ENCODE measurements at places on chromosomes 16 and 17. TPM values are rescaled to one million over a fixed set of nuclear protein-coding genes. Genes with fewer than 3 reads are reported as not detected.

DNA sequence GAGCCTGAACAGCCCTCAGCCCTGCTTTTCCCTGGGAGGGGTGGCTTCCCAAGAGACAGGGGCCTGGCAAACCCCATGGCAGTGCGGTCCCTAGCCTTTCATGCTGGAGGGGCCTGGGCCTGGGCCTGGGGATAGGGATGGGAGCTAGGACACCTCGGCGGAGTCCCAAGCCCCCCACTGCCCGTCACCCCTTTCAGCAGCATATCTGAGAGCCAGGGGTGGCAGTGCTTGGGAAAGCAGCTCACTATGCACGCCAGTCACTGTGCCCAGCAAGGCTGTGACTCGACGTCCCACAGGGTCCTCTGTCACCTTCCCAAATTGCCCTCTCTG lies 612 bp upstream of the SLC47A2 start:
- no peak for DNase-seq
- no peaks in the 10 kb centered on the region for H3K4me1 ChIP-seq
- H3K36me3 ChIP-seq, result no peaks in the 10 kb centered on the region
- H3K4me3 ChIP-seq, result no peak overlapping the region
- H3K27me3 ChIP-seq, result no peaks in the 10 kb centered on the region

Gene TLCD2
- total RNA-seq, result 0.06 TPM

DNA sequence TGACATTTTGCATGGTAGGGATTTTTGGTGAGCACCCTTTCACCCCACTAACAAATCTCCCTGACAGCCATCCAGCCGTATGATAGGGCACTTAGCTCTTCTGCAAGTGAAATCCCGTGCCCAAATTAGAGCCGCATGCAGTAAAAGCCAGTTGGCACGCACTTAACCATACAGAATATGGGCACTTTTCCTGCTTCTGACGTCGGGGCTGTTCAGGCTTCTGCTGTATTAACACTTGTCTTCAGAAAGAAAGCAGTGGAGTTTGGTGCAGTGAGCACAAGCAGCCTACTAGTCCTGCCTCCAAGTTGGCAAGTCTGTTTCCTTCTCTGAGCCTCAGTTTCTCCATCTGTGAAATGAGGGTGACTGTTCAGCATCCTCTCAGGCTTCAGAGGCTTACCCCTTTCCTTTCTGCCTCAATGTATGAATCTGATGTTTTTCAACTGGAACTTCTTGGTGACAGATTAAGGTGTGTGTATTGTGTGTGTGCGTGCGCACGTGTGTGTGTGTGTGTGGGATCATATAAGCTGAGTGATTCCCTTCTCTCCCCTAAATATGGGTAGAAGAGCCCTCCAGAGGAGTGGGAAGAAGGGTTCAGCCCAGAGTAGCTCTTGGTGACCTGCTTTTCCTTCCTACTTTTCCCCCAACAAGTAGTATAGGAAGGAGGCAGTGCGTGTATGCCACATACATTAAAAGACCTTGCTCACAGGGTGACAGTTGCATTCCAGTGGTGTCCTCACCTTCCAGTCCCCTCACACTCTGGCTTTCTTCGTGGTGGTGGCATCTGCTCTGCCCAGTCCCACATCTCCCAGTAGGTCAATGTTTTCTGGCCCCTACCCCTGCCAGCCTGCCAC lies 19.0 kb downstream of the IGF2BP1 start:
- H3K27me3 ChIP-seq, result peaks cover 59% of the 10 kb centered on the region
- H3K4me3 ChIP-seq, result no peak overlapping the region
- no peak overlapping the region for H3K27ac ChIP-seq

GRCh38 chr17:35895636-35896587 lies 15.8 kb upstream of the CCL5 start:
- peaks cover 4% of the 10 kb centered on the region for H3K36me3 ChIP-seq
- peak overlapping the region; percentile 15 for H3K4me3 ChIP-seq
- DNase-seq, result peak; percentile 55
- H3K27ac ChIP-seq, result peak overlapping the region; percentile 90
- no peaks in the 10 kb centered on the region for H3K27me3 ChIP-seq

Gene ZNF750
- total RNA-seq, result not detected

- DNase-seq, result peak; percentile 83
- H3K27me3 ChIP-seq, result no peaks in the 10 kb centered on the region
- peaks cover 35% of the 10 kb centered on the region for H3K4me1 ChIP-seq
- peak within 1 kb of the TSS; percentile 85 for H3K4me3 ChIP-seq
- peak within 1 kb of the TSS; percentile 76 for H3K27ac ChIP-seq
- no peaks in the 10 kb centered on the region for H3K36me3 ChIP-seq
These were observed at the start of gene MYCBPAP for GRCh38 chr17:50507871-50508572. Gene MYCBPAP, plus strand, starts transcription at chr17:50508439. Its CDS starts 236 bp downstream, at chr17:50508675.

DNA sequence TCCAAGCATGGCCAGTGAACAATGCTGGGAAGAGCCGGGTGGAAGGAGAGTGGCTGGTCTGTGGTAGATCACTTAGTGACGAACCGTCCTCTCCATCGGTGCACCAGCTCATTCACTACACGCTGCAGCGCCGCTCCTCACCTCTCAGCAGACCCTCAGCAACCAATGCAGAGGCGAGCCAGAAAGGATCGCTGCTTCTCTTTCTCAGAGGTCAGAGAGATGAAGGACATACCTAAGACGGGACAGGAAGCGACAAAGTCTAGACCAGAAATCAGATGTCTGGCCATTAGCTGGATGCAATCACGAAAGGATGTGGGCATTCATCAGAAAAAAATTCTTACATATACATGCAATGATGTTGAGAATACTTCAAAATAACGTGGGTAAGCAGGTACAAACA lies 26.9 kb downstream of the NSMCE1 start:
- peaks cover 89% of the 10 kb centered on the region for H3K4me1 ChIP-seq
- no peak overlapping the region for H3K4me3 ChIP-seq
- DNase-seq, result no peak
- no peak overlapping the region for H3K27ac ChIP-seq

DNA sequence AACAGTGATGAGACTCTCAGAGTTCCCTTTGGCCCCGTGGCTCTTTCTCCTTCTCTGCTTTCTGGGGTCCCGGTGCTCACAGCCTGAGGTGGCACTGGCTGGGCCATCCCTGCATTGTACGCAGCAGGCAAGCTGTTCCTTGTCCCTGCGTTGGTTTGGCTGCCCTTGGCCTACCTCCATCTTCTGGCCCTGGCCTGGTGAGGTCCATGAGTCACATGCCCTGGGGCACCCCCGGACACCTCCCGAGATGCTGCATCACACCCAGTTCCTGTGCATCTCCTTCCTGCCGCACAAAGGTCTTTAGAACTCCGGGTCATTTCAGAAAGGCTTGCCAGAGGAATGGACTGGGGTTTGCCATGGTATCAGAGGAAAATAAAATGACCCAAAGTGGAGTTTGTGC lies 9.5 kb downstream of the SULT1A2 start:
- H3K27me3 ChIP-seq, result no peaks in the 10 kb centered on the region
- peaks cover 13% of the 10 kb centered on the region for H3K36me3 ChIP-seq
- H3K27ac ChIP-seq, result no peak overlapping the region
- no peaks in the 10 kb centered on the region for H3K4me1 ChIP-seq
- no peak for DNase-seq
- H3K4me3 ChIP-seq, result no peak overlapping the region

DNA sequence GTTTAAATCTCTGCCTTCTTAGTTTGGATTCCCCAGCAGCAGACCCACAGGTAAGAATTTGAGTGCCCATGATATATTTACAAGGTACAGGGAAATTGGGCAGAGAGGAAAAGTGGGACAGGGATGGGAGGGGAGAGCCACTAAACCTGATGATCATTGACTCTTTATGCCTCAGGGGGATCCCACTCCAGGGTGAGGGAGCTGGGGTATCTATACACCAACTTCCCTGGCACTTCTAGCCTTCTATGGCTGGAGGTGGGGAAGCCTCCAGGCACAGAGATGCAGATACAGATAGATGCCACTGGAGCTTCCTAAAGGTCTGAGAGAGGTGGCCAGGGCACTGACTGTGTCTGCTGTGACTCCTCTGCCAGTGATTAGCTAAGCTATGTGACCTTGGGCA lies 256.4 kb downstream of the KATNIP start:
- H3K27ac ChIP-seq, result no peak overlapping the region
- peaks cover 28% of the 10 kb centered on the region for H3K27me3 ChIP-seq
- no peaks in the 10 kb centered on the region for H3K4me1 ChIP-seq
- no peak overlapping the region for H3K4me3 ChIP-seq

DNA sequence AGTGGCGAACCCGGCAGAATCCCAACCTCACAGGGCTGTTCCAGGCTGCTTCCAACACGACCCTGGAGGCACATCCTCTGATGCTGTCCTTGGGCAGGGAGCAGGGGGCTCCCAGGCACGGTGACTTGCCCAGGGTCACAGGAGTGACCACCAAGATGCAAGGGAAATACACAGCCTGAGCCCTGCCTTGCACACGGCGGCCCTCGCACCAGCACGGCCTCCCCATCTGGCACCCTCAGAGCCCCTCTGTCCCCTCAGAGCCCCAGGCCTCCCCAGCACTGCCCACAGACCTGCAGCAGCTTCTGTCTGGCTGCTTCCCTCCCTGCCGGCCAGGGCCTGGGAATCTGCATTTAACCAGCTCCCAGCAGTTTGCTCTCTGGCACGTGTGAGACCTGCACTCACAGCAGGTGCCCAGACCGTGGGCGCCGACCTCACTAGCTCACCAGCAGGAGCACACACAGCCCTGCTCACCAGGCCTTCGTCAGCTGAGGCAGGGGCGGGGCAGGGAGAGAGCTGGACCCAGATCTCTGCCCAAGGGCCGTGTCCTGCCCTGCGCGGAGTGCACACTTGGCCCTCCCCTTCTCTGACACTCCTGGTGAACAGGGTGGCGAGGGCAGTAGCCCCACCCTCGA lies 29.7 kb upstream of the ZC3H18 start:
- no peak overlapping the region for H3K27ac ChIP-seq
- peaks cover 3% of the 10 kb centered on the region for H3K36me3 ChIP-seq
- H3K27me3 ChIP-seq, result peaks cover 10% of the 10 kb centered on the region
- no peak for DNase-seq
- peaks cover 4% of the 10 kb centered on the region for H3K4me1 ChIP-seq

Gene TP53TG3C
- total RNA-seq, result not detected

Gene OR1A1
- not detected for total RNA-seq

Gene FAM234A
- 20.9 TPM for total RNA-seq

DNA sequence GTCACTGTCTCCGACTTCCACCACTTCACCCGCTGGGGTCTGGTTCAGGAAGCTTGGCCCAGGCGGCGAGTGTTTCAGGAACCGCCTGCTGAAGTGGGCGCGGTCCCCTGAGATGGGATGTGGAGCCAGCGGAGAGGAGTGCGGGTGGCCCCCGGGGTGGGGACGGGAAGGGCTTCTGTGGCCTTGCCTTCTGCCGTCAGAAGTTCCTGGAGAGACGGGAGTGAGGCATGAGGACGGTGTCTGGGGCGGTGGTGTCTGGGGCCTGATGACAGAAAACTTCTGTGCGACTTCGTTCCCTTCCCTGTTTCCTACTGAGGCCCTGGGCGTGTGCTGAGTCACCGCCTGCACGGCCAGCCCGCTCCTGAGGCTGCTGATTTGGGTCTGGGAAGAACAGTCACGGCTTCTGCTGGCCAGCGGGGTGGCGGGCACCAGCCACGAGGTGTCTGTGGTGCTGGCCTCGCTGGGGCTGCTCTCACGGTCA lies 12.3 kb upstream of the NLRC3 start:
- no peak overlapping the region for H3K27ac ChIP-seq
- no peaks in the 10 kb centered on the region for H3K27me3 ChIP-seq
- H3K4me3 ChIP-seq, result no peak overlapping the region
- H3K4me1 ChIP-seq, result peaks cover 1% of the 10 kb centered on the region
- DNase-seq, result no peak
- peaks cover 3% of the 10 kb centered on the region for H3K36me3 ChIP-seq

DNA sequence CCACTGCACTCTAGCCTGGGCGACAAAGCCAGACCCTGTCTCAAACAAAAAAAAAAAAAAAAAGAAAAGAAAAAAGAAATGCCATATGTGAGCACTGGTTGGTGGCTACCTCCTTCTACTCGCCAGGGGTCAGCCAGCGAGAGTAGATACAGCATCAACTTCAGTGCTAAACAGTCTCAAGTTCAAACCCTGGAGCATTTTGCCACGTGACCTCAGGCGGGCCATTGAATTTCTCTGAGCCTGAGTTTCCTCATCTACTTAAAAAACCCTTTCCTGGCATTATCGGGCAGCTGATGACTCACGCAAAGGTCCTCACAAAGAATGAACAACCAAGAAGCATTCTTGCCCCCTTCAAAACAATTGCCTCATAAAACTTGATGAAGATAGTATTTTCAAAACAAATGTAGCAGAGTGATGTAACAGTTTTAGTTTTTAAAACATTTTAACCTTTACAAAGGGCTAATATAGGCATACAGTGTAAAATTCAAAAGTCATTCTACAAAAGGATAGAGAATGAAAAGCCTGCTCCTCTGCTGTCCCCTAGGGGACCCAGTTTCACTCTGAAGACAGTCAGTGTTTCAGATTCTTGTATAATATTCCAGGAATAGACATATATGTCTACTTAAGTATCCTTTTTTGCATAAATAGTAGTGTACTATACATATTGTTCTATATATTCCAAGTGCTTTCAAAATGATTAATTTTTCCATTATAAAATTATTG lies 28.4 kb downstream of the DNAH2 start:
- no peak overlapping the region for H3K4me3 ChIP-seq
- H3K36me3 ChIP-seq, result no peaks in the 10 kb centered on the region
- H3K4me1 ChIP-seq, result no peaks in the 10 kb centered on the region
- H3K27ac ChIP-seq, result no peak overlapping the region

Gene ARHGDIG
- total RNA-seq, result not detected

Gene NUPR1
- not detected for total RNA-seq

- no peaks in the 10 kb centered on the region for H3K27me3 ChIP-seq
- no peaks in the 10 kb centered on the region for H3K36me3 ChIP-seq
- DNase-seq, result no peak
- peak overlapping the region; percentile 45 for H3K27ac ChIP-seq
These were observed 2.3 kb downstream of the ENPP7 start for GRCh38 chr17:79732804-79733691.

GRCh38 chr17:55758171-55758570 lies 7.3 kb downstream of the PCTP start:
- DNase-seq, result no peak
- no peaks in the 10 kb centered on the region for H3K36me3 ChIP-seq
- H3K4me1 ChIP-seq, result peaks cover 2% of the 10 kb centered on the region
- no peaks in the 10 kb centered on the region for H3K27me3 ChIP-seq
- no peak overlapping the region for H3K4me3 ChIP-seq

- no peak for DNase-seq
- H3K27ac ChIP-seq, result no peak overlapping the region
- H3K36me3 ChIP-seq, result no peaks in the 10 kb centered on the region
- no peaks in the 10 kb centered on the region for H3K4me1 ChIP-seq
- H3K27me3 ChIP-seq, result no peaks in the 10 kb centered on the region
These were observed 9.3 kb downstream of the MMP2 start for GRCh38 chr16:55488306-55488705.

DNA sequence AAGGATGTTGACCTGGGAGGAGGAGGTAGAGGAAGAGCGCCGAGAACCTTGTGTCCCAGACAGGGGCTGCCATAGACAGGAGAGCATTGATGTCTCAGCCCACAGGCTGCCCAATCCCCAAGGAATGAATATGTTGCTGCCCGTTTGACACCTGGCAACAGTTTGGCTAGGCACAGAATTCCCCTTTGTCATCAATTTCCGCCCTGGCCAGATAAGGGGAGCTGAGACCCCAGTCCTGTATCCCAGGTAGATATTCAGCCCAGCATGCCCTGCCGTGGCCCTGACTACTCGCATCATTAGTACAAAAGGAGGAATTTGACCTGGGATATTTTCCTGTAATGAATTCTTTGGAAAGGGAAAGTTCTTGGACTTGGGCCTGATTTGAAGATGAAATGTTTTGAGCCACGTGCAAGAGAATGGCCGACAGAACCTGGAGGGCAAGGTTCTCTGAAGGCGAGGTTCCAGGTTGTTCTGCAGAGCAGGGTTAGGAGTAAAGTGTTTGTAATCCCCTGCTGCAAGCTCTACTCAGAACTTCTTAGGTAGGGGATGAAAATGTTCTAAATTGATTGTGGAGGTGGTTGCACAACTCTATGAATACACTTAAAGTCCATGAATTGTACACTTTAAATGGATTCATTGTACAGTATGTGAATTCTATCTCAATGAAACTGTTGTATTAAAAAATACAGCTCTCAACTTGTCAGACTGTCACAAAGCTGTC lies 108.8 kb downstream of the SOCS1 start:
- H3K27me3 ChIP-seq, result no peaks in the 10 kb centered on the region
- H3K36me3 ChIP-seq, result peaks cover 3% of the 10 kb centered on the region
- DNase-seq, result no peak

All from activated naive CD8-positive, alpha-beta T cell treated with anti-CD3 and anti-CD28 coated beads for 36 hours (primary cell).